SK-N-DZ (cell line): ENCODE measurements at places on chromosomes 6 and 20.

- no peak for DNase-seq
These were observed 58.6 kb downstream of the AIG1 start for GRCh38 chr6:143119260-143119659.

DNA sequence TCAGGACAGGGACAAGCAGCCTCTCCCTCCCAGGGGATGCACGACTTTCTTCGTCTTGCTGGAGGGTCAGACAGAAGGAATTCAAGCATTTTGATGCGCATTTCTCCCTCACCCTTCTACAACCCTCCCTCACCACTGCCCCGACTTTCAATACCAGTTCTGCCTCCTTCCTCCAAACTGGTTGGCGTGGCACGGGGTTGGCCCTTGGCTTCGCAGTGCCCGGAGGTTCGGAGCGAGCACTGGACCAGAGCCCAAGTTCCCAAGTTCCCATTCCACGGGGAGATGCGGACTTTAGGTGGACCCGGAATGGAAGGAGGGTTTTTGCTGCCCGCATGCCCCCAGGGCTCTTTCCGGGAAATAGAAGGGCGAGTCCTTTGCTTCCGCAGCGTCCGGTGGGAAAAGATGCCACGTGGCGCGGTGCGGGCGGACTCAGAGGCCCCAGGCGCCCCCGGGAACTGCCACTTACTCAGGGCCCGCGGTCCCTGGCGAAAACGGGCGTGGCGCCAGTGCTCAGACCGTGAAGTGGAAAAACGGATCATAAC is 8.0 kb upstream of the LAMP5 start:
- no peak for DNase-seq

- no peak for DNase-seq
These were observed 179.8 kb downstream of the HAO1 start for GRCh38 chr20:7760247-7761031.

- peak; percentile 83 for DNase-seq
These were observed 376.9 kb downstream of the PHF3 start for GRCh38 chr6:64012351-64013001.

DNA sequence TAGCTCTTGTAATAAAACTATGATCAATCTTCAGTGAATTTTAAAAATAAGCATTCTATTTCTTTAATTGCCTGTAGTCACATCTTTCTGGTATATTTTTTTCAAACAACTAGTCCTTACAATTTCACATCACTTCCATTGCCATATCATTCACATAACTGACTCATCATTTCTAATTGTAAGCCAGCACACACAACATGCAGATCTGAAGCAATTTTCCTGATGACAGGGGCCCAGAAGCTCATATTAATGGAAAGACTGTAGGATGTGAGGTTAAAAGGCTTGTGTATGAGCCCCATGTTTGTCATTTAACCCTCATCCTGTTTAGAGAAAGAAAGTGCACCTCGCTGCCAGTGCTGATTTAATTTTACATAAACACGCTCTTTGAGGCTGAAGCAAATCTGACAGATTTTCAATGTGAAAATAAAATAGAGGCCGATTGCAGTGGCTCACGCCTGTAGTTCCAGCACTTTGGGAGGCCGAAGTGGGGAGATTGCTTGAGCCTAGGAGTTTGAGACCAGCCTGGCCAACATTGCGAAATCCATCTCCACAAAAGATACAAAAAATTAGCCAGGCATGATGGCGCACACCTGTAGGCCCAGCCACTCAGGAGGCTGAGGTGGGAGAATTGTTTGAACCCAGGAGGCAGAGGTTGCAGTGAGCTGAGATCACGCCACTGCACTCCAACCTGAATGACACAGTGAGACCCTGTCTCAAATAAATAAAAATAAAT is 40.1 kb upstream of the LTV1 start:
- DNase-seq: no peak
